LoVo (cell line): ENCODE measurements at places on chromosomes 16 and 17.

- no peak for DNase-seq
Observed at GRCh38 chr17:14310101-14310500, 9.2 kb downstream of the HS3ST3B1 start.

DNA sequence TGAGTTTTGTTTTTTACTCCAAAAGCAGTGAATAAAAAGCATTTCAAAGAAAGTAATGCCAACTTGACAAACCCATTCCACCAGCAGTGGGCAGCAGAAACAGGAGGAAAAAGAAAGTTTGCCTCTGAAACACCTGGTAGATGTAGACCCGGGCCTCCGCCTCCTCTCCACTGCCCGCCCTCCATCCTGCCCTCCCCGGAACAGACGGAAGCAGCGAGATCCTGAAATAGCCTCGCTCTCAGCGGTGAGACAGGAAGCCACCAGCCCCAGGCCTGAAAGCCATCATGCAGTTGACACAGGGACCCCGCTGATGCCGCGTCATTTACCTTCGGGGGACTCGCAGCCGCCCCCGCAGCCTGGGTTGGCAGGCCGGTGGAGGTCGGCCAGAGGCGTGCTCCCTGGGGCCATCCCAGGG, 67.8 kb downstream of the C16orf78 start:
- DNase-seq, result no peak

DNA sequence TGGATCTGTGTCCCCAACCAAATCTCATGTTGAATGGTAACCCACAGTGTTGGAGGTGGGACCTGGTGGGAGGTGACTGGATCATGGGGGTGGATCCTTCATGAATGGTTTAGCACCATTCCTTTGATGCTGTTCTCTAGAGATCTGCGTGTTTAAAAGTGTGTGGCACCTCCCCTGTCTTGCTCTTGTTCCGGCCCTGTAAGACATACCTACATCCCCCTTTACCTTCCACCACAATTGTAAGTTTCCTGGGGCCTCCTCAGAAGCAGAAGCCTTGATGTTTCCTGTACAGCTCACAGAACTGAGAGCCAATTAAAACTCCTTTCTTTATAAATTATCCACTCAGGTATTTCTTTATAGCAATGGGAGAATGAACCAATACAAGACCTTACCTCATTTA, 257.7 kb downstream of the XYLT1 start:
- no peak for DNase-seq

- no peak for DNase-seq
Observed at GRCh38 chr17:77373299-77374169, 232.8 kb downstream of the SEC14L1 start.

DNA sequence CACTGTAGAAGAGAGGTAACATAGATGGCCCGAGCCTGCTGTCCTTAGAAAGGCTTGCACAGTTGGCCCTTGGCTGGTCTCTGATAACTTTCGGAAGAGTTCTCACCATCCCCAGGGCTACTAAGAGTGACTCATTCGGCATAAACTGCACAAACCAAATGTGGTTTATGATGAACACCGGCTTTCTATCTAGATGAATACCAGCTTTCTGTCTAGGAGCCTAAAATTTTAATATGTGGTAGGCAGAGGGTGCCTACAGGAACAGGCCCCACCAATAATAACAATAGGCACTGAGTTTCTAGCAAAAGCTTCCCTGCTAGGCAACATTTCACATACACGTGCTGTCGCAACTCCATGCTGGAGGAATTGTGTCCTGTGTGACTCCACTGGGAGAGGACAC, 15.4 kb downstream of the CNOT1 start:
- DNase-seq, result no peak

DNA sequence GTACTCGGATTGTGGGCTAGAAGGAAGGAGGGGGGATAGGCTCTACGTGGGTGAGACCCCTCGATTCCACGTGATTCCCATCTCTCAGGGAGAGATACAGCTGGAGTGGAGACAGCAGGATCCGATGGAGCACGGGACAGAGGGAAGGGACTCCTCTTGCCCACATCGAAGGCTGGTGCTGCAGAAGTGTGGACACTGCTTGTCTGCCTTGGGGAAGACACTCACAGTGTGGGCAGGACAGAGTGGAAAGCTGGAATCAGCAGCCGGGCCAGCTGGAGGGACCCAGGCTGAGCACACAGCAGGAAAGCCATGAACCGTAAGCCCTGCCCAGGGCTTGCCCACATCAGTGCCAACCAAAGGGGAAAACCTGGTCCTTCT, 42.1 kb upstream of the RPH3AL start:
- no peak for DNase-seq

- DNase-seq, result no peak
Observed at GRCh38 chr17:12665263-12666210, at the start of gene MYOCD. MYOCD (plus strand) TSS chr17:12665890; CDS start chr17:12666189, 299 bp downstream.

DNA sequence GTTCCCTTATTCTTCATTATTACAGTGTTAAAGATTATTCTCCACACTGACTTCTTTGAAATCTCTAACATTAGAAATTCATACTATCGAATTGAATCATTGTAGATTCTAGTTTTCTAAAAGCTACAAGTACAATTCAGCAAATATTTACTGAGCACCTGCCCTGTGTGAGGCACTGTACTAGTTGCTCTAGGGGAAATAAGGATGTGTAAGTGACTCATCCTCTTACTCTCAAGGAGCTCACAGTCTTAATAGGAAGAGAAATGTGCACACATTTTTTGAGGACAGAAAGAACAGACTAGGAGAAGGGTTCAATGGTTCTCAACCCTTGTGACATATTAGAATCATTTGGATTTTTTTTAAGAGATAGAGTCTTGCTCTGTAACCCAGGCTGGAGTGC, 7.7 kb upstream of the SLFN12L start:
- no peak for DNase-seq

DNA sequence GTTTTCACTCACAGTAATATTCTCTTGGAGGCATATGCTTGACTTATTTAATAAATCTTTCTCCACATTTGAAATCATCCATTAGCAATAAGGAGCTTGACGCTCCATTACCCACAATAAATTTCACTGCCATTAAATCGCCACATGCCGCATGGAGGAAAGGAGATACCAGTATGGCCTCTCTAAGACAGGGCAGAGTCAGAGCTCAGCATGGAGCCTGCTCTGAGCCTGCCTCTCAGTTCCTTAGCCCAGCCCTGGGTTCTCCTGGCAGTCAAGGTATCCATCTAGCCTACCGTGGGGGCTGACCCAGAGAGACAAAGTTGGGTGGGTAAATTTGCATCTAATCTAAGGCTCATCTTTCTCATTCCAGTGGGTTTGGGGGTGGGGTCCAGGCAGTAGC, 80.3 kb upstream of the CES5A start:
- no peak for DNase-seq

DNA sequence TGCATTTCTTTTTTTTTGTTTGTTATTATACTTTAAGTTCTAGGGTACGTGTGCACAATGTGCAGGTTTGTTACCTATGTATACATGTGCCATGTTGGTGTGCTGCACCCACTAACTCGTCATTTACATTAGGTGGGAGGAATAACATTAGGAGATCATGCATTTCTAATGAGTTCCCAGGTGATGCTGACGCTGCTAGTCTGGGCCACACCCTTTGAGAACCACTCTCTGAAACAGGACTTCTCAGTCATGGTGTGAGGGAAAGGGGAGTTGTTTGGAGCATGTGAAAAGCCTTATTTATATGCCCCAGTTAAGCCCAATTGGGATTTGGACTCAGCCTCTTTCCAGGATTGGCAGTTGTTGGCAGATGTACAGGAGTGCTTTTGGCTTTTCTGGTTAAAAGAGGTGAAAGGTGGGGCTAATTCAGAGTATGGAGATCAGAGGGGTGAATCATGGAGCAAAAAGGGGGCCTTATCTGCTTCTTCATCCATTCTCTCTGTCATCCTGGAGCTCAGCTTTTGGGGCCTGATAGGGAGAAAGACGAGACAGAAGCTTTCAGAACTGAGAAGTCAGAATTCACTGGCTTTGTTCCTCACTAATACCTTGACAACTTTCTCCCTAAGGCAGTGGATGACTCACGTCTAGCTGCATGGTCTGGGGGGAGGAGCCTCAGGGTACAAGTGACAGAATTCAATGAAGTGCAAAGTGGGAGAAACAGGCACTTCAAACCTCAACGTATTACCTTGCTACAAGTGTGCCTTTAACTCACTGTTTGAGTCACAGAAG, 180.0 kb upstream of the CACNG3 start:
- DNase-seq, result no peak

- DNase-seq, result no peak
Observed at GRCh38 chr17:80981062-80981902, 10.4 kb upstream of the CHMP6 start.

GRCh38 chr17:34156741-34157589, 98.1 kb upstream of the CCL2 start:
- no peak for DNase-seq

DNA sequence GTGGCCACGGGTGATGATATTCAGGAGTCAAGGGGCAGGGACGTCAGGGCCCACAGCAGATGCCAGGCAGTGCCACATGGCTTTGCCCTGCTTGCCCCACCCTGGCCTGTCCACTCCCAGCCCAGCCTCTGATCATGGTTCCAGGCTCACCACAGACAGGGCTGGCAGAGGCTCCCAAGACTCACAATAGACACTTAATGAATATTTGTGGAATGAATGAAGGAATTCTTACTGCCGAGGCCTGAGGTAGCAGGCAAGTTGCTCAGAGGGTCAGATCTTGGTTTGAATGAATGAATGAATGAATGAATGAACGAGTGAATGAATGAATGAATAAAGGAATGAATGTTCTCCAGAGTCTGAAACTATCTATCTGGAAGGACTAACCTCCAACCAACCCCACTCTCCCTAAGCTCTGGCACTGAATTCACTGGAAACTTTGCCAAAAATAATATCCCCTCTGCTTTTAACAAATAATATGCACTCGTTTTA, 60.9 kb downstream of the RAI1 start:
- no peak for DNase-seq

DNA sequence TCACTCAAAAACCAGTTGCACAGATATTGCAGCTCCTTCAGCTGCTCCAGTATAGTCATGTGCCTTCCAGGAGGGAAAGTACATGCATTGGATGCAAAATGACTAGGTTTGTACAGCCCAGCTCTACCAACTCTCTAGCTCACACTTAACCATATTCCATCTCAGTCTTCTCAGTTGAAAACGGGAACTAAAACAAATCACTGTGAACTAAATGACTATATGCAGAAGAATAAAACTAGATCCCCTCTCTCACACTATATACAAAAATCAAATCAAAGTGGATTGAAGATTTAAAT, 24.9 kb downstream of the DCUN1D3 start:
- no peak for DNase-seq

DNA sequence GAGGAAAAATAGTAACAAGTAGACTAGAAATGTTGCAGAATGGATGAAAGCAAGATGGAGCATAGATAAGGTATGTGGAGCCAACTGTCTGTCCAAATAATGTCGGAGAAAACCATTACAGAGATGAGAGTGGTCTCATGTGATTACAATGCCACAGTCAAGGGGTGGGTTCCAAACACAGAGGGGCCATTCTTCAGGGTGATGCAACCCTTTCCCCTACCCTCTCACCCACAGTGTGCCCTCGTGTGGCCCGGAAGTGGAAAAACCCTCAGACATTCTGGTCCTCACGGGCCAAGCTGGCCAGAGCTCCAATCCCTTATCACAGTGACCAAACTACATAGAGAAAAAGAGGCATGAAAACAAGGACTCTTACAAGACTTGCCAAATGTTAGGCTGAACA, 17.7 kb upstream of the HS3ST3A1 start:
- no peak for DNase-seq

DNA sequence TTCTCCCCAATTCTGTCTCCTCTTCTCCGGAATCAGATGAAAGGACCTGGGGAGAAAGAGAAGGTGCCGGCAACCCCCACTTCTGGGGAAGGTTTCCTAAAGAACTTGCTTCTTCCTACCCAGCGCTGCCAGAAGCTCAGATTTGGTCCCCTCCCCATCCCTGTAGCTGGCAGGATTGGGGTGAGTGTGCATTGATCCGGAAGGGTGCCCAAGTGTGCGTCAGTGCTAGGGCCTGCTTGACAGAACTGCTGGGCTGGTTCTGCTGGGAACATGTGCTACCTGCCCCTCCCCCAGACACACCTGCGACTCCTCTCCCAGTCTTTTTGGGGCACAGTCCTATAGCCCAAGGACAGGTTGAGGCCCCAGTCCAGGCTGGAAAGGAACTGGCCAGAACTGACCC, 3.3 kb downstream of the ARL4D start:
- no peak for DNase-seq

DNA sequence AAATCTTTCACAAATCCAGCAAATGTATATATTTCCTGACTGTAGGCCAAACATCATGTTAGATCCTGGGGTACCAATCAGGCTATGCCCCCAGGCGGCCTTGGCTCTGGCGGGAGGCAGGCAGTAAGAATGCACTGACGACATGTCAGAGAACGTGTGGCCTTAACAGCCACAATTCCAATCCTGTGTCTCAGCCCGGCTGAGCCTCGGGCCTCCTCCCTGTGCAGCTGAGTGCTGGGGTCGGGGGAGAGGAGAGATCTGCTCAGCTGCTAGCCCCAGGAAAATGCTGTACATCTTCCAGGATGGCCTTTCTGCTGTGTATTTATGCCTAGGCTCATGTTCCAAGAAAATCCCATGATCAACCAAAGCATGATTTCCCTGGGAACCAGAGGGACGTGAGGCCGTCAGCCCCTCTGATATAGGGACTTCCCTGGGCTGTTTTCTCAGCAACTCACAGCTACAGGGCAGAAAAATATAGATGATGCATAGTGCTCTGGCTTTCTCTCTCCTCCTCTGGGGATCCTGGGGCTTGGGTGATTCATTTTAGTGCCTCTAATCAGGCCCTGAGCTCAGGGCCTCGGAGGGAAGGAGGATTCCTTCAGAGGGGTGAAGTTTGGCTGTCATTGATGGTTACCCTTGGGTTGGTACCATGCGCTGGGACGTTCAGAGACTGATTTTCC, 604.0 kb downstream of the HS3ST4 start:
- no peak for DNase-seq
